Large intestine (tissue), 12 donors: ENCODE measurements at places on chromosomes 6 and 20.

DNA sequence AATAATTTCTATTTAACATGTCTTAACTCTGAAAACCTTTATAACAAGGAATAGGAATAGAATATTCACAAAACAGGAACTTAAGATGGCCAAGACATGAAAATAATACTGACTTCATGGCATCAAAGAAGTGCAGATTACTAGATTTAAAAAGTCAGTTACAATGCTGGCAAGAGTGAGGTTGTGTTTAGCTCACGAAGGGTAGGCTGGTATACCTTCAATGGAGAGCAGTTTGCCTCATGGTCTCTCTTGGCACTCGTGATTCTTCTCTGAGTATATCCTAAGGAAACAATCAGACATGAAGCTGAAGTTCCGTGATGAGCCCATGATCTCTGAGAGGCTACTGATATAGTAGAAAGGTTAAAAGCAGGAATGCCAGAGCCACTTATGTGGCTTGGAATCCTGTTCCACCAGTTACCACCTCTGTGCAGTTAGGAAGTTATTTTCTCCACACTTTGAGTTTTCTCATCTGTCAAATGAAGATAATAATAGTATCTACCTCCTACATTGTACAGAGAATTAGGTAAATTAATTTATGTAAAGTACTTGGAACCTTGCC is 7.2 kb downstream of the NCOA7 start:
- DNase-seq: no peak

GRCh38 chr20:3696200-3696599 is 14.4 kb upstream of the ADAM33 start:
- DNase-seq: no peak

GRCh38 chr6:47144306-47144705 is 102.2 kb upstream of the ADGRF1 start:
- no peak for DNase-seq

DNA sequence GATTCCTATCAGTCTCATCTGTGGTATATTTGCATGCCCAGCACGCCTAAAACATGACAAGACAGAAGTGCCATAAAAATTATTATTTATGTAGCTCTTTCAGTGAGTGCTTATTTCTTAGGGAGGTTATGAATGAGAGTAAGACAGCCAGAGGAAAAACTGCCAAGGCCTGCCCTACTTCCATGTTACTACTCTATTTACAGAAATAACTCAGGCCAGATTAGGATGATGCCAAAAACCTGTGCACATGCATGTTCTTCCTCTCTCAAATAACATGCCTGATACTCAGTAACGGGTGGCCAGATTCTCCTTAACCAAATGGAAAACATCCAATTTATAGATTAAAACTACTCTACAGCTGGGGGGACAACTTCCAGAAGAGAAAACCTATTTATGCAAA is 45.7 kb downstream of the ILRUN start:
- DNase-seq: no peak

GRCh38 chr20:23293689-23294088 is 56.9 kb upstream of the NXT1 start:
- no peak for DNase-seq

DNA sequence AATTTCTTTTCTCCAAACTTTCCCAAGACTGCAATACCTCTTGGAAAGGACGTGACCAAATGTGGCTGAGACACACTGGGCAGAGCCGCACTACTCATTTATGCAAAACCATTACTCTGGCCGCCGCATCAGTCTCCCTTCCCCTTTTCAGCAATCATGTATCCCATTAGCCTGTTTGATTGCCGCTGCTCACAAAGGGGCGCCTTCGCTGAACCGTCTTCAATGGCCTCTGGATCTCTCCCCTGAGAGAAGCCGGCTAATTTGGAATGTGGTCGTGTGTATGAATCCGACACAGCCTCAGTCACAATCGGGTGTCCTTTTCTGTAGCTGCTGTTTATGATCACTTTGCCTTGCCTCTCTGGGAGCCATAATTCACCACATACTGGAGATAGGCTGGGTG is 361.1 kb downstream of the ZFAND3 start:
- DNase-seq: no peak

DNA sequence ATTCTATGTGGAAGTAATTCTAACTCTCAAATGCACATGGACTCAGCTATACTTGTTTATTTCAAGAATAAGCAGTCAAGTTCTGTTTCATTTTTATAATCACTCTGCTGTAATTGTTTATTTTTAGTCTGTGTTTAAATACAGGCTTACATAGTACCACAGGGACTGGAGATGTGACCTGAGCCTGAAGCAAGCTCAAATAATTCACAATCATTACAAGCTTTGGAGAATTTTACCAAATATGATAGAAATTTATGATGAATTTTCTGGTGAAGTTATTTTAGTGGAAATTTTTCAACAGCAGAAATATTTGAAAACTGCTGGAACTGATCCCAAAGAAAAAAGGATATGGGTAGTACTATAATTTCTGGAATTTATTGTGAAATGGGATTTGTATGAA is 41.6 kb upstream of the DSE start:
- DNase-seq: no peak

DNA sequence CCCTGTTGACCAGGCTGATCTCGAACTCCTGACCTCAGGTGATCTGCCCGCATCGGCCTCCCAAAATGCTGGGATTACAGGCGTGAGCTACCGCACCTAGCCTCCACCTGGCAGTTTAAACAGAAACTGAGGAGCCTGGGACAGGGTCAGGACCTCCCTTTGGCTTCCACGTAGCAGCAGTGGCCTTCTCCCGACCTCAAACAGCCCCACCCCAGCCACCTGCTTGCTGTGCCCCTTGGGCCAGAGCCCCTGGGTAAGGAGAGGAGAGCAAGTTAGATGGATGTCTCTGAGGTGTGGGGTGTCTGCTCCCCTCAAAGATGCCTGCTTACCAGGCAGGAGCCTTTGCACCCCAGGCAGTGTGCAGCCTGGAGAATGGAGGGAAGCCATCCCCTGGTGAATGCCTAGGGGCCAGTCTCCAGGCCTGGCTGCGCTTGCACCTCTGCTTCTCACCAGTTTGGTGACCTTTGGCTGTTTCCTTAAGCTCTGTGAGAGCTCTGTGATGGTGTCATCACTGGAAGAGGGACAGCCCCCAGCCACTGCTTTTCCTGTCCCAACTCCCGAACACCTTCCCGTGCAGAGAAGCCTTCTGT is 42.1 kb upstream of the MDFI start:
- DNase-seq: no peak

- DNase-seq: peak; percentile 86
Measured at GRCh38 chr6:151313066-151313491, 73.3 kb downstream of the AKAP12 start.

GRCh38 chr6:37344308-37344707 is 9.5 kb upstream of the RNF8 start:
- DNase-seq: no peak

- DNase-seq: peak; percentile 9
Measured at GRCh38 chr6:34816635-34817301, 24.9 kb downstream of the BLTP3A start.

DNA sequence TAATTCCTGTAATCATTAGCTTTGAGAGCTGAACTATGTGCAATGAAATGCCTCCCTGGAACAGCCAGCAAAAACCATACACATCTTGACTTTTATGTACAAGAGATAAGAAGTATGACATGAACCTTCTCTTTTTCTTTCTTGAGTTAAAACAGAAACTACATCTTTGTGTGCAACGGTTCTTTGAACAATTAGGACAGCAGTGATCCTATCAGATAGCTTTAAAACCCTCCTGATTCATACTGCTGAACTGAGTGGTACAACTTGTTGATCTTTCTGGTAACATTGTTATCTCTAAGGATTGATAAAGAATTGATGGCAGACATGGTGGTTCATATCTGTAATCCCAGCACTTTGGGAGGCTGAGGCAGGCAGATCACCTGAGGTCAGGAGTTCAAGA is 43.4 kb downstream of the TRAF3IP2 start:
- DNase-seq: no peak

DNA sequence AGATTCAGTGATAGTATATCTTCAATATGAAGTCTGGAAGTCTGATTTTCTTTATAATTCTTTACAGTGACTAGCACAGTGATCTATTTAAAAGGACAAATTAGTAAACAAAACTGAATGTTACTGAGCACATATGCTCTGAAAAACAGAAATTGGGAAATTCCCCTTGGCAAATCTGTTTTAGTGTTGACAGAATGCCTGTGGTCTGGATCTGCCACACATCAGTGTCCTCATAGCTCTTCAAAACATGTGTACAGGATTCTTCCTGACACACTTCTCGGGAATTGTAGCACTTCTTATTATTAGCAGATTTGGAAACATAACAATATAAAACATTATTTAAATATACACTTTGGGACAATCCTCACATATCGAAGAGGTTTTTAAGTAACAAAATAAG is 354.3 kb downstream of the COL12A1 start:
- DNase-seq: no peak

- DNase-seq: no peak
Measured at GRCh38 chr20:53866794-53867740, 203.3 kb downstream of the BCAS1 start.

DNA sequence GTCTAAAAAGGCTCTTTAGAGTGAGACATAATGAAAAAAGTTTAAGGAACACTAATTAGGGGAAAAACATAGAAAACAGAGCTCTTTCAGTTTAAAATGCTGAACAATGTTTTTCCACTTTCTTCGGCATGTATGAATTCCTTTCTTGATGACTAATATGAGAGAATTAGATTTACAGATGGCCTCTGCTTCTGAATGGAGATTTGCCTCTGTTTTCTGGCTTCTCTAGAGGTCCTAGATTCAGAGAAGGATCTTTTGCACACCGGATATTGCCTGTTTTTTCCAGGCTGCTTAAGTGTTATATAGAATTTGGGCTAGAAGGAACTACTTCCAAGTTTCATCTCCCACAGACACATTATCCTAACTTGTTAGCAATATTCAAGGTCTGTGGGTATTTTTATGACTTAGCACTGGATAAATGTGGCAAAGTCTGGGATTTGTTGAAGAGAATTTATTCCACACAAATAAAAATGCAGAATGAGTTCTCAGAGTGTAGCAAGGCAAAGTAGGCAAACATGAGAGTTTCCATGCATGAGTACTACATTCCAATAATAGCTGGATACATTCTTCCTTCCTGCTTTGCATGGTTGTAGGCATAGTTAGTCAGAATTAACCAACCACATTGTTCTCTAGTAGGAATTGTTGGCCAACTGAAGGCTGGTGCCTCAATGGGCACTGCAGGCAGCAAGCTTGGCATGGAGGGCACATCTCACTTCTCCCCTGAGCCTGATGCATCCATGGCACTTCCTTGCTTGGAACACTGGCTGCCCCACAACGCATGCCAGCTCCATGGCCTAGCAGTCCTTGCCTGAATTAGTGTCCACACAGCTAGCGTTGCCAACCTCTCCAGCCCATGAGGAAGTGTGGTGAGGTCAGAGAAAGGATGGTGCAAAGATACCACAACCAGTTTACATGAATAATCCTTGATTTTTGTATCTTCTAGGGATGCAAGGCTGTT is 224.2 kb downstream of the CLIC5 start:
- no peak for DNase-seq

GRCh38 chr6:68826501-68826900 is 191.4 kb downstream of the ADGRB3 start:
- DNase-seq: no peak

DNA sequence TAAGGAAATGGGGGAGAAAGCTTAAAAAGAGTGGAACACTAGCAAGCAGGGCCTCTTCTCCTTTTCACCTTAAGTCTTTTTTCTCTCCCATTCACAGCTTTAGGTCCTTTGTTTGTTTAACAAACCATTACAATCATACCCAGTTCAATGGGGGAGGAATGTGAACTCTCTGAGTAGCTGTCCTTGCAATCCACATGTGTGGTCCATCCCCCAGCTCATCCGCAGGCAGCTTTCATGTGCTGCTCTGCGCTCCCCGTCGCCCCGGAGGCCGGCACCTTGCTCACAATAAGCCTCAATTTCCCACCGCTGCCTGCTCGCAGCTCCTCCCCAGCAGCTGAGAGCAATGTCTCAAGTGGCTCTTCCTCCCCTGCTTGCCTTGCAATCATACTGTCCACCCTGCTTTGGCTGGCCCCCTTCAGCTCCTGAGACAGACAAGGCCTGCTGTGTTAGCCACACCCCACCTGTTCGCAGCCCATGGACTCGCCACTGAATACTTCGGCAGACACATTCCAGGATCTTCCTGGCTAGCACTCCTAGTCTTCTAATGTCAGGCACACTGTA is 49.1 kb downstream of the PLAGL1 start:
- no peak for DNase-seq

DNA sequence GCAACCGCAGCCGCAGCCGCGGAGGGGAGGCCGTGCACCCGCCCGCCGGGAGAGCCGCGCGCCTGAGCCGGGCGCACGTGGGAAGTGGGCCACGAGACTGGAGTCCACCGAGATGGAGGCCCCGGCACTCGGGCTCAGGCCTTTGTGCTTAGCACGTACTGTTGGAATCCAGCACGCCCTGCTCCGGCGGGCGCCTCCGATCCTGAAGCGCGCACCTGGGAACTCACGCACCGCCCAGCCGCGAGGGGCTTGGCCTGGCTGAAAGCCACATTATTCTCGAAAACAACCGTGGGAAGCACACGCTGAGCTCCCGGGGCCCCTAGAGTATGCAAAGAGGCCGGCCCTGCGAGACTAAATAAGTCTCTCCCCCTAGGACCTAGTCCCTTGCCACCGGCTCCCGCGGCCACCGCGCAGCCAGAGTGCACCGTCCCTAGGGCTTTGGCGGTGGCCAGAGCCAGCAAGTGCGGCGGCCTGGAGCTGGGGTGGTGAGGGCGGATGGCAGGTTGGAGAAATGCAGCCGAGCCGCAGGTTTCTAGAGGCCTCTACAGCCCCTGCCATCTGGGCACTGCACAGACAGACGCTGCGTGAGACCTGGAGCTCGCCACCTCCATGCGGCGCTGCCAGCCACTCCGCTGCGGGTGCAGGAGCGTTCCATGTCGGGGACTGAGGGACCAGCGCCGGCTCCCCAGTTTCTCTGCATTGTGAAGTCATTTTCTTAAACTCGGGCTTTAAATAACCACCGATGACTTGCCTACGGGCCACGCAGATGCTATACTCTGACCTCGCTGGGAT is 42.0 kb upstream of the LY86 start:
- peak; percentile 61 for DNase-seq

GRCh38 chr6:115706324-115706723 is 354.4 kb downstream of the FRK start:
- no peak for DNase-seq

- no peak for DNase-seq
Measured at GRCh38 chr20:44437497-44437896, 38.2 kb upstream of the TTPAL start.
